Subcutaneous preadipocyte (primary cell): ENCODE measurements at places on chromosomes 13 and 19. TPM values are rescaled to one million over a fixed set of nuclear protein-coding genes. Genes with fewer than 3 reads are reported as not detected.

Gene NPAS1
- 0.39 and 1.8 TPM in 2 replicates for total RNA-seq

Gene ZNF100
- 3.7 and 5.7 TPM in 2 replicates for total RNA-seq

Gene ERICH6B
- total RNA-seq: not detected in 2 replicates

Gene CEACAM16
- total RNA-seq: not detected in 2 replicates

Gene CLEC4M
- not detected in 2 replicates for total RNA-seq

Gene ZNF443
- total RNA-seq: 1.5 and 1.8 TPM in 2 replicates

Gene POSTN
- 1.1 and 2.7 TPM in 2 replicates for total RNA-seq

Gene ZNF345
- total RNA-seq: 1.8 and 2.2 TPM in 2 replicates

Gene MBD3L3
- not detected in 2 replicates for total RNA-seq

Gene ZNF506
- 8.6 and 9.6 TPM in 2 replicates for total RNA-seq

Gene MRI1
- 34.5 and 44.0 TPM in 2 replicates for total RNA-seq

Gene VN1R4
- total RNA-seq: not detected in 2 replicates

Gene ERICH4
- not detected in 2 replicates for total RNA-seq

Gene MEIOSIN
- not detected in 2 replicates for total RNA-seq

Gene ANGPTL8
- total RNA-seq: not detected in 2 replicates

Gene BRME1
- 0.78 and 1.1 TPM in 2 replicates for total RNA-seq

Gene CEACAM1
- total RNA-seq: not detected in 2 replicates
